ENCODE measurements at places on chromosomes 12 and 14.

DNA sequence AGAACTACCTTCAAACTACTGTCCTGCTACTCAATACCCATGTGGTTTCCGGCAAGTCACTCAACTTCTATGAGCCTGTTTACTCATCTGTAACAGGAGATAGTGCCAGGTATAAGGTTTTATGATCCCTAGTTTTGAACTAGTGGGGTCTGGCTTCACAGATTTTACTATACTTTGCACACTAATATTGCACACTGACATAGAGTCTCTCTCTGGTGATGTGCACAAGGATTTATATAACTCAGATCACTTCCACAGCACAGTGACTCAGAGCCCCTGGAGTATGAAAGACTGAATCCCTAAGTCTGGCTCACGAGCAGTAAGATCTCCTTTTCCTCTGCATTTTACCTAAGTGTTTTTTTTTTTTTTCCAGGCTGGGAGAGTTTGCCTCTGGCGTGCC, 69.7 kb upstream of the SLC38A2 start:
- no peak for DNase-seq

GRCh38 chr14:90375934-90376333, 20.9 kb upstream of the CALM1 start:
- no peak for DNase-seq

DNA sequence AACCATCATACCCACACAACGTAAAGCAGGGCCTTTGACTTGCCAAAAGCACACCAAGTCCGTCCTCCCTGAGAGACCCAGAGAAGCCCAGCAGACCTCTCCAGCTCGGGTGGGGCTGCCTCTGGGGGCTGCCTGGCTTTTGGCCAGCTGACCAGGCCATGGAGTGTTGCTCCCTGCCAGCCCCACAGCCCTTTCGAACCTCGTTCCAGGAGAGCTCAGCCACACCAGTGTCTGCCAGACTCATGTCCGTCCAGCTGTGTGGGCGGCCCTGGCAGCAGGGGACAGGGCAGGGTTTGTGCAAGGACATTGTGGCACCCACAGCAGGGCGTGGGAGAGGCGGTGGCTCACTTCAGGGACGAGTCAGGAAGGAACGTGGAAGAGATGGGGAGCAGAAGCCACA, 22.6 kb upstream of the IRF2BPL start:
- DNase-seq, result no peak

- no peak for DNase-seq
Measured at GRCh38 chr14:77104393-77104792, 6.3 kb downstream of the CIPC start.

DNA sequence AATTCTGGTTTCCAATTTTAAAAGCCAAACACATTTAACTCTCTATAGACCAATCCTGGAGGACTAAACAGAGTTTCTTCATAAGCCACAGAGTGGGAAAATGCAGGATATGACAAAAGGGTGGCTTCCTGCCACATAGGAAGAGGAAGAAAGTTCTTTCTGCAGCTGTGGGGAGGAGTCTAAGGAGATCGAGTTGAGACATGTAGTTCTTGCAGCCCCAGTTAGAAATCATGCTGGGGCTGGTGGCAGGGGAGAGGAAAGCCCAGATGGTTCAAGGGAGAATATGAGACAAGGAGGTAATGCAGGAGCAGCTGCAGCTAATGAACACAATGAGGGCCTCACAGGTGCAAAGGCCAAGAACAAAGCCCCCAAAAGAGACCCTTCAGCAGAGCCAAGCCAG, 85.0 kb upstream of the ARID2 start:
- no peak for DNase-seq

DNA sequence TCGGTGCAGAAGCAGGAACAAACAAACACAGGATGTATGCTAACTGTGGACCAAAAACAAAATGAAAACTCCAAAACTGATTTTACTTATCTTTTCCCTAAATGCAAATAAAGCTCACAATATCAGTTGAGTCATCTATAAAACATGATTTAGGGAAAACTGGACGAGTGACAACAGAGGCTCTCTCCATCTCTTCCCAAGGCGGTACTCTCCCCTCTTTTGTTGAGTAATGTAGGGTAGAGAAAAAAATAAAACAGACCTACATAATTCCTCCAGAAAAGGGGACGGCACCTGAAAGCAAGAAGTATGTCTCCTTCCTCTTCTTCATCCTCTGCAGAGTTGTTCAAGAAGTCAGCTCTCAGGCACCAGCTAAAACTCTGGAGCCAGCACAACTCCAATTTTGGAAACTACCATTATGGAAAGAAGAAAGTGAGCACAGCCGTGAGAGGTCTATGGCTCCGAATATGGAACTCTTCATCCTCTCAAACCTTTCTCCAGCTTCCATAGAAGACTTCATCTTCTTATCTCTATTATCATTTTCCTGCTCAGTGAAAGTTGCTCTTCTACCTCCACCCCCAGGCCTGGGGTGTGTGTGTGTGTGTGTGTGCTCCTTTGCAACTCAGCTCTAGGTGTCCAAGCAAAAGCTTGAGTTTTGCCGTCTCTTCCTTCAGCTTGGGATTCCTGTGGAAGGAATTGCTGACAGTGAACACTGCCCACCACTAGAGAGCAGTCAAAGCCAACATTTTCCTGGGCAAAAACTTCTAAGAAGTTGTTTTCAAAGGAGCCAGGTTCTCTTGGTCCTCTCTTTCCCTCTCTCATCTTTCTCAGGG, 155.4 kb downstream of the DIO2 start:
- DNase-seq, result peak; percentile 37

DNA sequence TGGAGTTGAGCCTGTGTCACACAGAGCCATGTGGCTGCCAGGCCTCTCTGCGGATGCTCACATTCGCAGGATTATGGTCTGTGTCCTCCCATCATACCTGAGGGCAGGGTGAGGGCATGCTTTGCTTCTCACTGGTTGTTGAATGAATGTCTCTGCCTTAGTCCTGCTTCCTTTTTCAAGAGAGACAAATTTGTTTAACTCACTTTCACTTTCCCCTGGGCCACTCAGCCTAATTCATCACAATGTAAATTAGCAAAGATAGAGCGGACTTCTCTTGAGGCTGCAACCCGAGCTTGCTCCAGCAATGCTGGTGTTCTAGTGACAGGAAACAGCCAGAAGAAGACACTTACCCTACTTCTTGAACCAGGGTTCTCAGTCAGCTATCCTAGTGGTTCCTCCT, 35.5 kb upstream of the PAX9 start:
- DNase-seq, result no peak

DNA sequence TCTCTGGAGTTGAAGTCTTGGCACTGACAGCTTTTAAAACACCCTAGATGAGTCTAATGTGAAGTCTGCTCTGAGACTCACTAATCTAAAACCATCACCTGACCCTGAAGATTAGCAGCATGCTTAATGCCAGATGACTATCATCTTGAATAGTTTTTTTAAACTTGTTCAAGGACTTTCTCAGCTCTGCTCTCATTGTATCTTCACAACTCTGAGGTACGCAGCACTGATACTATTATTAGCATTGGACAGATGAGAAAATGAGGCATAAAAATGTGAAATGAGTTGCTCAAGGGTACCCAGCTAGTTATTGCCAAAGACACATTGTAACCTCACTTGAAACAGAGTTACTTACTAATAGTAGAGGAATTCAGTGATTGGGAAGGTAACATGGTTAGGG, 4.8 kb downstream of the SLC38A1 start:
- no peak for DNase-seq

- DNase-seq, result no peak
Measured at GRCh38 chr14:77844802-77845201, 44.9 kb downstream of the ADCK1 start.

DNA sequence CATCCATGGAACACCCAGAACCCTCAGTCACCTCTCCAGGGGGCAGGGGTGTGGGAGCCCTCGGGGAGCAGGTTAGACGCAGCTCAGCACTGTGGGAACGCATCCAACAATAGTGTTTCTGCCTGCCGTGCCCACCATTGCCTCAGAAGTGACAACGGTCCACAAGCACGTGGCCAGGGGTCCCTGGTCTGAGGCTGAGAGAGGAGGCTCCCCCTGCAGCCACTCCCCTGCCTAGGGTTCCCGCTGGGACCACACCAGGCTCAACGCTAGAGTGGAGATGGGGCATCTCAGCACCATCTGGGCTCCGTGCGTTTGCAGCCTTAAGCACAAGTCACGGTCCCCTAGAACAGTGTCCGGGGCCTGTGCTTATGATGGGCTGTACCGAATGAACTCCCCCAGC, 62.7 kb downstream of the TESC start:
- no peak for DNase-seq

- no peak for DNase-seq
Measured at GRCh38 chr12:41683513-41684240, 461.0 kb downstream of the GXYLT1 start.

GRCh38 chr12:111076611-111077451, 156.5 kb upstream of the MYL2 start:
- DNase-seq, result no peak

Data from WTC11 (cell line).